ENCODE measurements at places on chromosomes 16 and 17.

GRCh38 chr17:2860045-2860444 is 63.8 kb downstream of the RAP1GAP2 start:
- peaks cover 17% of the 10 kb centered on the region for H3K4me1 ChIP-seq
- H3K4me3 ChIP-seq, result no peak overlapping the region
- H3K27ac ChIP-seq, result no peak overlapping the region

- no peak for DNase-seq
- H3K4me1 ChIP-seq, result peaks cover 5% of the 10 kb centered on the region
- H3K36me3 ChIP-seq, result no peaks in the 10 kb centered on the region
- no peak overlapping the region for H3K27ac ChIP-seq
These were observed 99.7 kb upstream of the CDH13 start for GRCh38 chr16:82527101-82527500.

DNA sequence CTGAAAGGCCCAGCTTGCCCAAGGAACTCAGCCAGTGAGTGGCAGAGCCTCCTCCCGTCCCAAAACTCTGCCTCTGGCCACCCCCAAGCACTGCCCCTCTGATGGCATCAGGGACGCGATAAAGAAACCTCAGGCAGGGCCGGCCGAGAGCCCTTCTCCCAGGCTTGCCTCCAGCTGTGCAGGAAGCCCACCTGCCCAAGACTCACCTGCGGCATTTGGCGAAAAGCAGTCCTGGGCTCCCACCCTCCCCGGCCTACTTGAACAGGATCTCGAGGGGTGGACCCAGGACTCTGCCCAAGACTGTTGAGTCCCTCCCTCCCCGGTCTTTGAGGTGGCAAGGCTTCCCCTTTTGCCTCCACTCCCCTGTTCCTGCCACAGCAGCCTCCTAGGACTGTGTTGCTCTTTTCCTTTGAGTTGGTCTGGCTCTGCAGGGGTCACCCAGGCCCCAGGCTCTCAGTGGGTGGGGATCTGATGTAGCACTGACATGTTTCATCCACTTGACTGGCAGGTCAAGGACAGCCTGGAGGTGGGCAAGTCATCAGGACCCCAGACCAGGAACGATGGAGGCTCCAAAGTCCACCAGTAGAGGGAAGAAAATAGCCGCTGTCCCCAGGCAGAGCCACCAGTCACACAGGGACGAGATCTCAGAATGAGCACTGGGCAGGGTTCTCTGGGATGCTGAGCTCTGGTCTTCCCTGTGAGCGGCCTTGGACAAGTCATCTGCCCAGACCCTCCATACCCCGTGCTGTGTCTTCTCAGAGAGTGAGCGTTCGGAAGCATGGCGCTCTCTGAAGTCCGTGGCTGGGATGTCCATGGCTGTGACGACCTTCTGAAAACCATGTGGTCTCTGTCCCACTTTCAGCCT is 111.0 kb upstream of the TNRC6C start:
- H3K36me3 ChIP-seq, result no peaks in the 10 kb centered on the region
- no peaks in the 10 kb centered on the region for H3K4me1 ChIP-seq
- no peak for DNase-seq
- no peak overlapping the region for H3K27ac ChIP-seq

DNA sequence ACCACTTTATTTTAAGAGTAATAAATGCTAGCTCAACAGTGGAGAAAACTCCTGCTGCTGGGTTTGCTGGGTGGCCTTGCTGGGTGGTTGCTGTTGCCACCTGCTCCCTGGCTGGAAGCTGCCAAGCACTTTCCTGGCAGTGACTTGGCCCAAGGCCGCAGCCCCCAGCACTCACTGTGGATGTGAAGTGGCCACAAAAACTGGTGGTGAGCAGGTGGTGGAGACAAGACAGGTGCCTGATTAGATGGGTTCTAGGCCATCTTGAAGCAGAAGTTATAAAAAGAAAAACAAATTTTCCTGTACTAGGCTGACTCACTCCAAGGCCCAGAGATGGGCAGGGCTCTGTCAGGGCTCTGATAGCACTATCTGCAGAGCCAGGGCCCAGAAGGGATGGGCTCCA is 224.7 kb upstream of the NLRP1 start:
- no peak for DNase-seq
- H3K27me3 ChIP-seq, result no peaks in the 10 kb centered on the region
- H3K4me1 ChIP-seq, result peaks cover 9% of the 10 kb centered on the region
- no peak overlapping the region for H3K4me3 ChIP-seq

- H3K4me1 ChIP-seq, result peaks cover 8% of the 10 kb centered on the region
- no peaks in the 10 kb centered on the region for H3K36me3 ChIP-seq
- no peak overlapping the region for H3K4me3 ChIP-seq
- H3K27me3 ChIP-seq, result no peaks in the 10 kb centered on the region
These were observed 330.6 kb upstream of the PMFBP1 start for GRCh38 chr16:72502594-72503005.

- no peaks in the 10 kb centered on the region for H3K36me3 ChIP-seq
- H3K27ac ChIP-seq, result no peak overlapping the region
- H3K27me3 ChIP-seq, result no peaks in the 10 kb centered on the region
- H3K4me1 ChIP-seq, result no peaks in the 10 kb centered on the region
- H3K4me3 ChIP-seq, result no peak overlapping the region
- no peak for DNase-seq
These were observed 10.9 kb downstream of the RABEP2 start for GRCh38 chr16:28913946-28914724.

DNA sequence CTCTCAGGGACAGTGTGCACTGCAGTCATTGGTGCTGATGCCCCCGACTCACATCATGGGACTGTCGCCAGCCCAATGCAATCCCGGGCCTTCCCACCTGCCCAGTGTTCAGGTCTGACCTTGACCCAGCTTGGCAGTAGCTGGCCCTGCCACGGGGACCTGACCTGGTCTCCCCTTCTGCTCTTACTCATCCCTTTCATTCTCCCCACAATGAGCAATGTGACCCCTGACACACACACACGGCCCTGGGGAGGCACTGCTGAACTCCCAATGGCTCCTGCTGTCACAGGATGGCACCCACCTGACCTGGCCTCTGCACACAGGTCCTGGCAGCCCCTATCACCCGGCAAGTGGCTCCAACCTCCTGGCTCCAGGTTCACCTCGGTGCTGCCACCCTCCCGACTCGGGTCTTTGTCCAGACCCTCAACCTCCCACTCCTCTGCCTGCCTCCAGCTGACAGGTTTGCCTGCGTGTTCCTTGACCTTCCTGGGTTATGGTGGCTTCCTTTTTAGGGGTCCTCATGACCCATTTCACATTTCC is 6.6 kb downstream of the CD300C start:
- no peak overlapping the region for H3K4me3 ChIP-seq
- H3K36me3 ChIP-seq, result no peaks in the 10 kb centered on the region
- H3K27ac ChIP-seq, result no peak overlapping the region

GRCh38 chr16:56360117-56361008 is 65.0 kb downstream of the AMFR start:
- H3K27ac ChIP-seq, result no peak overlapping the region
- peaks cover 38% of the 10 kb centered on the region for H3K4me1 ChIP-seq
- DNase-seq, result no peak
- no peak overlapping the region for H3K4me3 ChIP-seq
- no peaks in the 10 kb centered on the region for H3K36me3 ChIP-seq
- no peaks in the 10 kb centered on the region for H3K27me3 ChIP-seq

DNA sequence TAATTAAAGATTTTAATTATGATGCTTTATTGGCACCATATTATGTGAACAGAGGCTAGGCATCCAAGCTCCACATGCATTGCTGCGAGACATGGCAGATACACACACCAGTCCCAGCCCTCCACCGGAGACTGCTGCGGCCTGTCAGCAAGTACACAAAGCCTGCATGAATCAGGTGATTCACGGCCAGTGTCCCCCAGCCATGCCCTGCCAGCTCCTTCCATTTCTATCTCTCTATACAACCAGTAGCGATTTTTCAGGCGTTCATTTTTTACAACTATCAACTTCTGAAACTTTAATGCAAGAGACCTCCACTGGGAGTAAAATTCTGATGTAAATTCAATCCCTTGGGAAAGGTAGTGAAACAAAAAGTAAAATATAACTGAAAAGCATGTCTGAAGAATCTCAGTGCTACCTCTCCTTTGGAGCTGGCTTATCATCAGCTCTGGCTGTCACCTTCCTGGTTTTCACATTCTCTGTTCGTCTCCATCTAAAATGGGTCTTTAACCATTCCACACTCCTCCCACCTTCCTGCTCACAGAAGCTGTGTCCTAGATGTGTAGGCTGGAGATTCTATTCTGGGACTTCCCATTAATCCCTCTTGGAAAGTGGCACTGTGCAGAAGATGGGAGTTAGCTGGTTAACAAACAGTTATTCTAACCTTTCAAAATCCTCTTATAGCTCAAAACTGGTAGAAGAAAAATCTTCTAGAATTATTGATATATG is 32.2 kb downstream of the HS3ST3A1 start:
- no peaks in the 10 kb centered on the region for H3K27me3 ChIP-seq
- H3K4me3 ChIP-seq, result no peak overlapping the region
- H3K27ac ChIP-seq, result no peak overlapping the region

- H3K4me3 ChIP-seq, result no peak overlapping the region
- no peak overlapping the region for H3K27ac ChIP-seq
- H3K27me3 ChIP-seq, result no peaks in the 10 kb centered on the region
- H3K36me3 ChIP-seq, result no peaks in the 10 kb centered on the region
- H3K4me1 ChIP-seq, result peaks cover 7% of the 10 kb centered on the region
These were observed 214.3 kb upstream of the N4BP1 start for GRCh38 chr16:48824271-48824670.

DNA sequence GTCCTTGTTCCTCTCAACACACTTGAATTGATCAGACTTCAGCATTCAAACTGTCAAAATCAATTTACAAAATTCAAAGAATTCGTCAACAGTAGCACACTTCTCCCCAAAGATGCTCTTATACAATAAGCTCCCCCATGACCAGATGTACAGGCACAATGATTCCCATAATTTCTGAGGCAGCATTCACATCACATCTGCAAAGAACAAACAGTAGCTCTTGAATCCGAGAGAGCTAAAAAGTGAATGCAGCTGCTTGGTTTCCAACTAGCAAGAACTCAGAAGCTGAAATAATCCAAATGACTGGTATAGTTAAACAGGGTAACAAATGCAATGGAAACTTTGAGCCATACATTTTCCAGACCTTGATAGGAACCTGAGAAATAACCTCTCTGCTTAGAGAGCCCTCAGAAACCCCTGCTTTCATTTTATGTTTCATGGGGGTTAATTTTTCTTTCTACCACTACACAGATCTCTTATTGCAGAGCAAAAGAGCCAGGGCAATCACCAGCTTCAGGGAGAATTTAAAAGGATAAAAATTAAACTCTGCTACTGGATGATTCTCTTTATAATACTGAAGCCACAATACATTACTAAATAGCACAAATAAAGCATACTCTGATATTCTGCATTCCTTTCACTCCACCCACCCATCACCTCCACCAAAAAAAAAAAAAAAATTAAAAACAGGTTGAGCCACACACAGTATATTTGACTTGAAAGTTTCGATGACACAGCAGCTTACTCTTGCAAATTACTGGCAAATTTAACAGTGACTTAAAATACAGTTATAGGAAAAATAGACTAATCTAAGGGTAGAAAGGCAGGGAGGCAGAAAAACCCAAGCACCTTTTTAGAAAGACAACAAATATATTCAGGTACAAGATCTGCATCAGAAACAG is 23.1 kb upstream of the TMEM97 start:
- no peak for DNase-seq
- H3K36me3 ChIP-seq, result no peaks in the 10 kb centered on the region

DNA sequence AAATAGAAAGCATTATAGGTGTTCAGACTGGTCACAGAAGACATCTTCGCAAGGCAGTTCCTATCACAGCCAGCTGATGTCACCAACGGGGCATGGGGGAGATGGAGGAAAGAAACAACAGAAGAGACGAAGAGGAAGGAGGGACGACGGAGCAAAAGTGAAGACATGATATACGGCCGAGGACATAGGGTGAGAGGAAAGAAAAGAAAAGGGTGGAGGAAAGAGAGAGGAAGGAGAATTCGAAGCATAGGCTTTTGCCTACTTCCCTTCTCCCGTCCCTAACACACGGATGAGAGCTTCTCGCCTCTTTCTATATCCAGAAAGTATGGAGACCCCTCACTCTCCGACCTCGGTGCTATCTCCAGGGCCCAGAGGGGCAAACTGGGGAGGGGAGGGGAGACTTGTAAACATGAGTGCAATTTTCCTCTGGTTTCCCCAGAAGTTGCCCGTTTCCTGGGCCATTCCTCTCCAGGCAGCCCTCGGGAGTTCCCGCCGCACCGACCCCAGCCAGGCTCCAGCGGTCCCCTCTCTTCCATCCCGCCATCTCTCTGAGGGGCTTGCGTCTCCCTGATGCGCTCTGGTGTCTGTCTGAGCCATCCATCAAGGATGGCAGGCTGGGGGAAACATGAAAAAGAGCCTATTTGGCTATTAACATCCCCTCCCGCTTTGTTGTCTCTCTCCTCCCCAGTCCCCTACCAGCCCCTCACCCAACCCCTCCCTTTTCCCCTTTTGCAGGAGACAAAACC is 26.0 kb downstream of the COPZ2 start:
- H3K4me3 ChIP-seq, result peak overlapping the region; percentile 52
- no peaks in the 10 kb centered on the region for H3K27me3 ChIP-seq
- H3K4me1 ChIP-seq, result peaks cover 64% of the 10 kb centered on the region
- peak; percentile 64 for DNase-seq
- H3K36me3 ChIP-seq, result no peaks in the 10 kb centered on the region

DNA sequence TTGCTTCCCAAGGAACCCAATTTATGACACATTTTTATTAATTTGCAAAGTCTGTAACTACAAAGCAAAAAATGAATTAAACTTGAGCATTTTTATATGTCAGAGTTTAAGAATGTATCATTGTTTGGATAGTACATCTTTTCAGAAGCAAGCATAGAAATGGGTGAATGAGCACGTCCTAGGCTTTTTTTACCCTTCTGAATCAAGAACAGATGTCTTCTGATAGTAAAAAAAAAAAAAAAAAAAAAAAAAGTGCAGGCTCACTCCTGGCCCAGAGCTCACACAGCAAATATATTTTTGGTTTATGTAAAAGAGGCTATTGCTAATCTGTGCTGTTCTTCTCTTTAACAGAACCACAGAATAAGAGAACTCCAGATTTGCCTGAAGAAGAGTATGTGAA is 6.3 kb downstream of the TERF2IP start:
- peaks cover 15% of the 10 kb centered on the region for H3K36me3 ChIP-seq
- no peak for DNase-seq
- no peaks in the 10 kb centered on the region for H3K27me3 ChIP-seq
- H3K4me3 ChIP-seq, result no peak overlapping the region
- no peak overlapping the region for H3K27ac ChIP-seq
- H3K4me1 ChIP-seq, result peaks cover 12% of the 10 kb centered on the region

DNA sequence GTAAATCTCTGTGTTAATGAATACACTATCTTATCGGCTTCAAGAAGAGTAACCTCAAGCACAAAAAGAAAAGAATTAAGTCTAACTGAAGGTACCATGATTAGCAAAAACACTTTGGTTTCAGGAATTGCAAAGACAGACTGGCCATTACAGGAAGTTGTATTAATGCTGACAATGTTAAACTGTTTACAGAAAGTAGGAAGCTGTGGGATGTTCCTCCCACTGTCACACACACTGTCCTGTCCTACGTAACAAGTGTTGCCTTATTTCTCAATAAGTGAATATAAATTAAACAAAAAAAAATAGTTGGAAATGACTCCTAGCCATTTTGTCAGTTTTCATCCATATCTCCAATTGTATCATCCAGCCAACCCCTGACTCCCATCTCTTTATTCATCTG is 8.6 kb downstream of the GNA13 start:
- H3K4me3 ChIP-seq, result no peak overlapping the region
- no peaks in the 10 kb centered on the region for H3K4me1 ChIP-seq
- no peak overlapping the region for H3K27ac ChIP-seq
- no peaks in the 10 kb centered on the region for H3K27me3 ChIP-seq
- DNase-seq, result no peak
